Activated CD8-positive, alpha-beta memory T cell treated with anti-CD3 and anti-CD28 coated beads for 36 hours (primary cell): ENCODE measurements at places on chromosomes 4 and X. TPM values are rescaled to one million over a fixed set of nuclear protein-coding genes. Genes with fewer than 3 reads are reported as not detected.

Gene ACSL4
- 89.6 TPM for total RNA-seq

Gene FMR1
- total RNA-seq = 36.1 TPM

Gene ESX1
- total RNA-seq = not detected

Gene CTAG1B
- total RNA-seq = not detected

Gene CCDC160
- total RNA-seq = not detected

Gene MAOB
- not detected for total RNA-seq

Gene GPC4
- total RNA-seq = not detected

Gene XIAP
- total RNA-seq = 36.7 TPM

Gene NDP
- not detected for total RNA-seq

Gene DMP1
- not detected for total RNA-seq
